ENCODE measurements at places on chromosomes 12 and 14.

GRCh38 chr14:66045572-66046021, 440.6 kb upstream of the CCDC196 start:
- no peaks in the 10 kb centered on the region for H3K27me3 ChIP-seq
- no peaks in the 10 kb centered on the region for H3K4me1 ChIP-seq
- no peak for DNase-seq
- H3K36me3 ChIP-seq = no peaks in the 10 kb centered on the region
- no peak overlapping the region for H3K27ac ChIP-seq

- H3K36me3 ChIP-seq = no peaks in the 10 kb centered on the region
- no peaks in the 10 kb centered on the region for H3K27me3 ChIP-seq
- DNase-seq = no peak
- H3K4me1 ChIP-seq = peaks cover 7% of the 10 kb centered on the region
Observed at GRCh38 chr12:104281636-104282035, 21.9 kb upstream of the EID3 start.

DNA sequence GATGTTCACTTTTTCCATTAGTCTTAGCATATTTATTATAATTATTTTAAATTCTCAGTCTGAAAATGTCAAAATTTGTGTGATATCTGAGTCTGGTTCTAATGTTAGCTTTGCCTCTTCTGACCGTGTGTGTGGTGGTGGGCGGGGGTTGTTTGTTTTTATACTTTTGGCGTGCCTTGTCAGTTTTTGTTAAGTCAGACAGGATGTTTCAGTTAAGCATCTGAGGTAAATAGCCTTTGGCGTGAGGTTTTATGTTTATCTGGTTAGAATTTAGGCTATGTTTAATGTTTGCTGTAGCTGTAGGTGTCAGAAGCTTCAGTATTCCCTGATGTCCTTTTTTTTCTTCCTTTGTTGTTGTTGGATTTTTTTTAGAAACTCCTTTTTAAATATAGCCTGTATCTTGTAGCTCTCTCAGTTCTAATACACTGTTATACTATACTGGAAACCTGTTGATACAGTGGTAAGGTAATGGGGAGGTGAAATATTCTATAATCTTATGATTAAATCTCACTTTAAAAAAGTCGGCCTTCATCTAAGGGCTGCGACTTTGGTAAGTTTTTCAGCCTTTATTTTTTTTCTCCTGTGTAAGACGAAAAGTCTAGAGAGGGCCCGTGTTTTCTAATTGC, 111.6 kb downstream of the SCAF11 start:
- no peak for DNase-seq
- H3K4me1 ChIP-seq = no peaks in the 10 kb centered on the region
- no peaks in the 10 kb centered on the region for H3K27me3 ChIP-seq
- H3K36me3 ChIP-seq = no peaks in the 10 kb centered on the region
- no peak overlapping the region for H3K27ac ChIP-seq

DNA sequence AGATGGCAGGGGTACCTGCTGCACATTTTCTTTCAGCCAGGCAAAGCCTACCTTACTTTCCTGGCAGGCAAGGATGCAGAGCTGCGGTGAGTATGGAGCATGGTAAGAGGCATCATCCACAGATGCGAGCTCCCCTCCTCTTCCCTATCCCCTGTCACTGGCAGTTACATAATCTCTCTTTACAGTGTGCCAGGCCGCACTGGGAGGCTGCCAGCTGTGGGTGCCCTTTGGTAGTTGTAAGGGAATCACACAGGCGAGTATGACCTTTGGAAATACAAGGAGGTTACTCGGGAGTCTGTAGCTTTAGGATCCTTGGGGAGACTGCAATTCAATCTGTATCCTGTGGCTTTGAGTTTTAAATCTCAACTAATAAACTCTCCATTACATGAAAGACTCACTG, 132.5 kb downstream of the KTN1 start:
- H3K27ac ChIP-seq = no peak overlapping the region
- H3K4me1 ChIP-seq = no peaks in the 10 kb centered on the region
- H3K27me3 ChIP-seq = no peaks in the 10 kb centered on the region
- no peaks in the 10 kb centered on the region for H3K36me3 ChIP-seq

- no peak for DNase-seq
- H3K4me1 ChIP-seq = no peaks in the 10 kb centered on the region
- no peaks in the 10 kb centered on the region for H3K36me3 ChIP-seq
- no peak overlapping the region for H3K4me3 ChIP-seq
Observed at GRCh38 chr12:106831699-106832098, 57.2 kb downstream of the RIC8B start.

GRCh38 chr14:71049435-71050133, 142.3 kb downstream of the PCNX1 start:
- no peak overlapping the region for H3K27ac ChIP-seq
- DNase-seq = no peak
- H3K4me3 ChIP-seq = no peak overlapping the region
- no peaks in the 10 kb centered on the region for H3K4me1 ChIP-seq

DNA sequence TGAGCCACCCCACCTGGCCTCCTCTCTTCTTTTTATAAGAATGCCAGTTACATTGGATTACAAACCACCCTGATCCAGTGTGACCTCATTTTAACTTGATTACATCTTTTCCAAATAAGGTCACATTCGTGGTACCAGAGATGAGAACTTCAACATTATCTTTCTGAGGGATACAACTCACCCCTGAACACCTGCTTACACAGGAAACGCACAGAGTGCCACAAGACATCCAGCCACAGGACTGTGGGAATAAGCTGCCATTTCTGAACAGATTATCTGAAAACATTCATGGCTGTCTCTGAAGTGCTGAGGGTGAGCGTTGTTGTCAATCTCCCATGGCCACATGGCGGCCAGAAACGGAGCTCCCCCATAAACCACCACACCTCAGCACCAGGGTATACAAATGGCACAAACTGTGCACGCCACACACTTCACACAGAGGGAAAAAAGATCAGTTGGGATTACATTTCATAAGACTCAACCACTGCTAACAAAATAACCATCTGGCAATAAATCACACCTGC, 23.7 kb downstream of the FOXN3 start:
- H3K27ac ChIP-seq = no peak overlapping the region
- no peaks in the 10 kb centered on the region for H3K27me3 ChIP-seq
- no peaks in the 10 kb centered on the region for H3K36me3 ChIP-seq
- no peaks in the 10 kb centered on the region for H3K4me1 ChIP-seq
- H3K4me3 ChIP-seq = no peak overlapping the region

DNA sequence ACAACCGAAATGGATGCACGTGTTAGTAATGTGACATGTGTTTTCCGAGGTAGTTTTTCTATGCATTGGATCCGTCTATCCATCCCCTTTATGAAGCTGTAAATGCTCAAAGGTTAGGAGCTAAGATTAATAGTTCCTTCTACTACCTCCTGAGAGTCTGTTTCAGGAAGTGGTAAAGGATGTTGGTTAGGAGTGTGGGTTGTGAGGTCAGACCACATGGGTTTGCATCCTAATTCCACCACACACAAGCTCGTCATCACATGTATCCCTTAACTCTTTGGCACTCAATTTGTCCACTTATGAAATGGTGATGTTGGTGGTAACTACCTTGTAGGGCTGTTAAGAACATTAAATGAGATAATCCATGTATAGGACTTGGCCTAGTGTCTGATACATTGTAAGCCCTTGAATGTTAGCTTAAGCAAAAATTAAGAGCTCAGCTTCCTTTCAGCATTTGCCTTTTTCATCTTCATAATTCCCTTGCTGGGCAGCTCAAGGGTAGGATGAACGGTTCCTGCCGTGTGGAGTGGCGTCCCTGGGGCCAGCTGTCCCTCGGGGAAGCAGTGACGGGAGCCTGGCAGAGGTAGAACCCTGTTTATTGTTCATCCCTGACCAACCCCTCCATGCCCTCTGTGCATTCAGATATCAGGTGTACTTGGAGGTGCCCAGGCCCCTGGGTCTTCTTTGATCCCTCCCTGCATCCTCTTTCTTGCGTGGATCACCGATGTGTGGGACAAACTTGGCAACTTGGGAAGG, 52.3 kb downstream of the TSPAN9 start:
- H3K27me3 ChIP-seq = no peaks in the 10 kb centered on the region
- H3K4me3 ChIP-seq = no peak overlapping the region
- no peaks in the 10 kb centered on the region for H3K36me3 ChIP-seq
- no peaks in the 10 kb centered on the region for H3K4me1 ChIP-seq
- DNase-seq = no peak
- no peak overlapping the region for H3K27ac ChIP-seq

DNA sequence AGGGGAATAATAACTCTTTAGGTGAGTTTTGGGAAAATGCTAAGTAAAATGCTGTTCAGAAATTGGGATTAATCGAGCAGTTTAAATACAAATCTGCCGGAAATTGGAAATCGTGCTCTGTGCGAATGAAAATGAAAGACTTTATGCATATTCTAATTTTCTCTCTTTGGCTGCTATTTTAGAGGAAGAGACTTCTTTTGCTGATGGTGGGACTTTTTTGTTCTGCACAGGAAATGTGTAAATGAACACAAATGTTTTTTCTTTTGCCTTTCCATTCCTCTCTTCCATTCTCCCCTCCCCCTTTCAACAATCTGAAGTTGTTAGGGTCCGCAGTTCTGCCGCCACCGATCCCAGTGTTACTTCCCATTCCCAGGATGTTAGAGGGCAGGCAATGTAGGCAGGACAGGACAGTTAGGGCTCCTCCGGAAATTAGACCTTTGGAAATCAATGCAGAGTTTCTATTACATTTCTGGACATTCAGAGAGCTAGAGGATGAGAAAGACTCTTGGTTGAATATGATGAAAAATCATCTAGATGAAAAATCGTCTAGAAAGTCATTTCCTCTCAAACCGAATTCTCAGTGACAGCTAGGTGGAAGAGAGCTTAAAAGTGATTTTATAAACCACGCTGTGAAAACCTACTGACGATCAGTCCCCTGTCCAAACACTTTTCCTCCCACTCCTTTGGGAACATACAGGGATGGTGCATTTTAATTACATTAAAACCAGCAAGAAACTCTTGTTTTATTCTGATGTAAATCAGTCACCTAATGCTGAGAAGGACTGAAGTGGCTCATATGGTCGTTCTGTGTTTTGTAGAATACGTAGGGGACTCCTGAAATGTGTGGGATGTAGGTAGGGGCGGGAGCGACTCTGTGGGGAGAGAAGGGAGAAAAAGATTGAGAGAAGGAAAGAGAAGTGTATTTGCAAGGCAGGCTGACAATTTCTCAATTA, 17.8 kb downstream of the FOXG1 start:
- H3K27ac ChIP-seq = no peak overlapping the region
- H3K4me1 ChIP-seq = no peaks in the 10 kb centered on the region
- H3K27me3 ChIP-seq = no peaks in the 10 kb centered on the region
- no peaks in the 10 kb centered on the region for H3K36me3 ChIP-seq

DNA sequence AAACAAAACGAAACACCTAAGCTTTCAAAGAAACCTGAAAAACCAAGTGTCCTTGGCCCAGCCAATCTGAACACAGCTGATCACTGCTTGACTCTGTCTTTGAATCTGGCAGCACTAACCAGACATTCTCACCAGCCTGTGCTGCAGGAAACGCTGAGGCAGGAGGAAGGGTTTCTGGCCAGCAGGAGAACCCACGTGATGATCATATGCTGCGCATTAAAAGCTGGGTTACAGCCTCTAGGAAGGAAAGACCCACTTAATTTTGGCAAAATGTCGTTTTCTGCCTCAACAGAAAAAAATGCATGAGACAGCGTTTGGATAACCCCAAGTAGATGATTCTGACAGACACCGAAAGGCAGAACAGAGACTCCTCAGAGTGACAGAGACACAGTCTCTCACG, 9.8 kb downstream of the APPL2 start:
- no peak overlapping the region for H3K4me3 ChIP-seq
- DNase-seq = no peak
- peaks cover 48% of the 10 kb centered on the region for H3K36me3 ChIP-seq
- peak overlapping the region; percentile 6 for H3K27ac ChIP-seq
- no peaks in the 10 kb centered on the region for H3K27me3 ChIP-seq
- H3K4me1 ChIP-seq = peaks cover 11% of the 10 kb centered on the region

DNA sequence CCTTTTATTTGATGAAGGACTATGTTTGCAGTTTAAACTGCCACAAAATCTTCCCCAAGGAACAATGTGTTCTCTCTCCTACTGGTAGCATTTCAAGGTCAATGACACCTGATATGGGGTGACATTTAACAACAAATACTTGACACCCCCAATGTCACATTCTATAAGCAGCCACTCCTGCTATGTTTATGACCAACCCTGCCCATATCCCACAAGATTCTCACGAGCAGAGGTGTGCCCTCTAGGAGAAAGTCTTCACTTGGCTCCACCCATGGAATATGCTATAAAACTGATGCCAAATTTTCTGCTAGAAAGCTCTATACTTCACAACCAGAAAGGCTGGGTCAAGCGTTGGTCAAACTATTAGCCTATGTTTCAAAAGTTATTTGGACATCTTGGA, 105.6 kb upstream of the ARID2 start:
- H3K27me3 ChIP-seq = no peaks in the 10 kb centered on the region
- H3K4me3 ChIP-seq = no peak overlapping the region
- H3K27ac ChIP-seq = no peak overlapping the region
- H3K36me3 ChIP-seq = no peaks in the 10 kb centered on the region
- DNase-seq = no peak

GRCh38 chr12:71441836-71442566, 2.4 kb downstream of the LGR5 start:
- no peak overlapping the region for H3K4me3 ChIP-seq
- no peak overlapping the region for H3K27ac ChIP-seq
- peaks cover 28% of the 10 kb centered on the region for H3K4me1 ChIP-seq
- H3K27me3 ChIP-seq = peaks cover 6% of the 10 kb centered on the region

DNA sequence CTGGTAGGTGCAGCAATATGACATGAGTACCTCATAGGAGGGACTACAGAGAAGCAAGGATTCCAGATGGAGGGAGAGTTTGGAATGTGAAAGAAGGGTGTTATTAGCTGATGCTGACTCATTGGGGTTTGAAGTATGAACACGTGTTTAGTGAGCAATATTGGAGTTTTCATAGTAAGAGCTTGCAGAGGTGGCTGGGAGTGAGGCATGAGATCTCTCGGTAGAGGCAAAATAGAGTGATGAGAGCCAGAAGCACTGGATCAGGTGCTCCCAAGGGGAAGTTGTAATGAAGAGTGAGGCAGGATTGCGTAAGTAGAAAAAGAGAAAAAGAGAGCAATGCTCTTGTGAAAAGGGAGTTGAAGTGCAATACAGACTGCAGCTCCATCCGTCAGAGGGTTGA, 42.1 kb downstream of the MGST1 start:
- no peak overlapping the region for H3K27ac ChIP-seq
- no peaks in the 10 kb centered on the region for H3K27me3 ChIP-seq
- no peaks in the 10 kb centered on the region for H3K36me3 ChIP-seq
- no peak overlapping the region for H3K4me3 ChIP-seq
- DNase-seq = no peak

- H3K27ac ChIP-seq = no peak overlapping the region
- no peaks in the 10 kb centered on the region for H3K4me1 ChIP-seq
- no peak for DNase-seq
- no peak overlapping the region for H3K4me3 ChIP-seq
- H3K27me3 ChIP-seq = no peaks in the 10 kb centered on the region
Observed at GRCh38 chr12:32181498-32182175, 75.0 kb downstream of the BICD1 start.

DNA sequence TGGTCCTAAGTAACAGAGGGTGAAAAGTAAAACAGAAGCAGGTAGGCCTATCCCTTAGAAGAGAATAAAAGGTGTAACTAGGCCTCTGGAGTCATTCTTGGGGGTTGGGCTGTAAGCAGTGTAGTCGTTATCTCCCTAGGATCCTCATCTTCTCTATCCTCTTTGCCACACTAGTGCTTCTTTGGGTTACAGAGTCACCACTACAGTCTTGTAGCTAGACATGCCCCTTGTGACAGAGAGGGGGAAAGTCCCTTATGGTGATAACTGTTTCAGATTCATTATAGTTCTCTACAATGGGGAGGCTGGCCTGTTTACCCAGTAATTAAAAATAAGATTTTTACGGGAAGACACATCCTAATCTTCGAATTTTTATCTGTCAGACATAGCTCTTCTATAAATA, 16.4 kb upstream of the SRP54 start:
- H3K36me3 ChIP-seq = no peaks in the 10 kb centered on the region
- H3K4me3 ChIP-seq = no peak overlapping the region
- H3K27me3 ChIP-seq = no peaks in the 10 kb centered on the region
- H3K4me1 ChIP-seq = no peaks in the 10 kb centered on the region
- no peak for DNase-seq

Measured in Peyer's patch (tissue), 4 donors.